NCI-H2081 treated with DMSO at 0.1 percent for 48 hours (cell line): ENCODE measurements at places on chromosomes 5 and 9.

DNA sequence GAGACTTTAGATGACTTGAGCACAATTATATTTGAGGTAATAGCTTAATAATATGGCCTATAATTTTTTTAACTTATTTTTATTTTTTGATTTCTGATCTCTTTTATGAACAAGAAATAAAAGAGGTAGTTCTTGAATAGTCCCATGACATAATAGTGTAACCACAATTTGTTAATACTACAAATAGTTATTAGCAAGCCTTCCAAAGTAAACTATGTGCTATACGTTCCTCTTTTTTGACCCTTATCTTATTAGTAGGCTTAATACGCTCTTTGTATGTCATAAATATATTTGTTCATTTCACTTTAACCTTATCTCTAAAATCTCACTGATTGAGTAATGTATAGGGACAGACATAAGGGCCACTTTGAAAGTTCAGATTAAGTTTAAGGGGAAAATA, 78.7 kb upstream of the NR4A3 start:
- no peak for DNase-seq

DNA sequence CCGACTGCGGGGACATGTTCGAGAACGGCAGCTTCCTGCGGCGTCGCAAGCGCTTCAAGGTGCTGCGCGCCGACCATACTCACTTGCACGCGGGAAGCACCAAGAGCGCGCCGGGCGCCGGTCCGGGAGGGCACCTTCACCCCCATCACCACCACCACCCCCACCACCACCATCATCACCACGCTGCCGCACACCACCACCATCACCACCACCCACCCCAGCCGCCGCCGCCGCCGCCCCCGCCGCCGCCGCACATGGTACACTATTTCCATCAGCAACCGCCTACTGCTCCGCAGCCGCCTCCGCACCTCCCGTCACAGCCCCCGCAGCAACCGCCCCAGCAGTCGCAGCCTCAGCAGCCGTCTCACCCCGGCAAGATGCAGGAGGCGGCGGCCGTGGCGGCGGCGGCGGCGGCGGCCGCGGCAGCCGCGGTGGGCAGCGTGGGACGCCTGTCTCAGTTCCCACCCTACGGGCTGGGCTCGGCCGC, 514 bp downstream of the FOXB2 start:
- DNase-seq = no peak

- no peak for DNase-seq
Measured at GRCh38 chr5:51544031-51544785, 161.0 kb downstream of the ISL1 start.

DNA sequence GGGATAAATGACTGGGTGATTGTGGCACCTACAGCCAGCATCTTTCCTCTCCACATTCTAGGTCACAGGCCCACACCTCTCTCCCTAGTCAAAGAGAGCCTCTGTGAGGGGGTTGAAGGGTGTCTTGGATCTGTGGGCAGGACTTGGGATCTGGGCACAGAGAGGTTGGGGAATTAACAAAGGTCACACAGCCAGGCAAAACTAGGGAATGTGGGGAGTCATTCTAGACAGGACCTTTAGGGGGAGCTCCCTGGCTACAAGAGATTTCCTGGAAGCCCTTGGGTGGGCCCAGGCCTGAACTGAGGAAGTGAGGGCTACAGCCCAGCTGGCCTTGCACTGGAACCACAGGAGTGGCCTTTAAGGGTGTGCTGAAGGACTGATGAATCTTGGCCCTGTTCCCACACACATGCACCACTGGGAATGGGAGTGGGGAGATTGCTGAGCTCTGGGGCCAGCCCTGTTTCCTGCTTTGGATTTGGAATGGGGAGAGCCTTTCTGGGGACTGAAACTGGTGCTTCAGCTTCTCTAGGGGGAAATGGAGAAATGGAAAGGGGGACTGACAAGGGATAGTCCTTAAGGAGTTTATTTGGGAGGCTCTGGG, 12.4 kb upstream of the CXXC5 start:
- no peak for DNase-seq

- no peak for DNase-seq
Measured at GRCh38 chr5:92886751-92887150, 694.3 kb downstream of the NR2F1-AS1 start.

DNA sequence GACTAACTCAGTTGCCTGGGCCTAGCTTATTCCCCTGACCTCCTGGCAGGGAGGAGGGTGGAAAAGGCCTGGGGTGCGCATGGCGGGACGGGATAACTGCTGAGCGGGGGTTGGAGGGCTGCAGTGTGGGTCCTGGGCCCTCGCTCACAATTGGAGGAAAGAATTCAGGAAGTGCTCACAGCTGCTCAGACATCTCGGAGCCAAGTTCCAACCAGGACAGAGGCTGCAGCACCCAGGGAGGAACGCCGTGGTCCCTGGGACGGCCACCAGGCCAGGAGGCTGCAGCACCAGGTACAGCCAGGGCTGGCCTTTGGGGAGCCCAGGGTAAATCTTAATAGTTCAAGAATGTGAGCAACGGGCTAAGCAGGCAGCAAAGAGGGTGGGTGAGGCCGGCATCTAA, at the start of gene SPAAR:
Gene SPAAR (plus strand): TSS at position 217 of the 400 bp plus-strand sequence. CDS start 974 bp downstream, outside the sequence.
- no peak for DNase-seq

DNA sequence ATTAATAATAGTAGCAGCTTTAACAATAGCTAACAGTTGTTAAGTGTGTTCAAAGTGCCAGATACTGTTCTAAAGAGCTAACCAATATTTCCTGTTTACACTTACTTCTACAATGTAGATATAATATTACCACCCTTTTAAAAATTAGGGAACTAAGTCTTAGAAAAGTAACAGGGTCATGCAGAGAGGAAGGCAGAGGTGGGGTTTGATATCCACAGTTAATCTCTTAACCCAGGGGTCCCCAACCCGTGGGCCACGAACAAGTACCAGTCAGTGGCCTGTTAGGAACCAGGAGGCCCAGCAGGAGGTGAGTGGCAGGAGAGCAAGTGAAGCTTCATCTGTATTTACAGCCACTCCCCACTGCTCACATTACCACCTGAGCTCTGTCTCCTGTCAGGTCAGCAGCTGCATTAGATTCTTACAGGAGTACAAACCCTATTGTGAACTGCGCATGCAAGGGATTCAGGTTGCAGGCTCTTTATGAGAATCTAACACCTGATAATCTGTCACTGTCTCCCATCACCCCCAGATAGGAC, 89.1 kb downstream of the ACTL7B start:
- DNase-seq = no peak

- DNase-seq = no peak
Measured at GRCh38 chr9:15329539-15330109, 22.6 kb upstream of the TTC39B start.
